ENCODE measurements at places on chromosomes 5 and 9.
A peak's percentile ranks its signal among the peaks of the same experiment; 100 is the strongest.

DNA sequence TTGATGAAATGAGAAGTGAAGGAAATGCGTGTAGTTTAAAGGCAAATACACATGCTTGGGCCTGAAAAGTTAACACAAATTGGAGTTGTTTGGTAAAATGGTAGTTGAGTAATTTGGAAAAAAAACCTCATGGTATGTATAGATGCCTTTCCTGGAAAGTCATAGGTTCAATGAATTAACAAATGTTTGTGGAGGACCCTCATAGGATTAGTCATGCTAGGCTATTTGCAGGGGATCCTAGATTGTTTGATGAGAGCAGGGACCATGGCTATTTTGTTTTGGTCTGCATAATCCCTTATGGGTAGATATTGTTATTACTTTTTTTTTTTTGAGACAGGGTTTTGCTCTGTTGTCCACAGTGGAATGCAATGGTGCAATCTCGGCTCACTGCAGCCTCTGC is 93.5 kb upstream of the NR3C1 start:
- DNase-seq = no peak
- no peaks in the 10 kb centered on the region for H3K4me1 ChIP-seq
- no peaks in the 10 kb centered on the region for H3K27me3 ChIP-seq
- no peaks in the 10 kb centered on the region for H3K36me3 ChIP-seq

- no peak for DNase-seq
- no peak overlapping the region for H3K4me3 ChIP-seq
- H3K4me1 ChIP-seq = no peaks in the 10 kb centered on the region
- no peaks in the 10 kb centered on the region for H3K27me3 ChIP-seq
Observed at GRCh38 chr5:62326302-62326701, 20.3 kb downstream of the KIF2A start.

DNA sequence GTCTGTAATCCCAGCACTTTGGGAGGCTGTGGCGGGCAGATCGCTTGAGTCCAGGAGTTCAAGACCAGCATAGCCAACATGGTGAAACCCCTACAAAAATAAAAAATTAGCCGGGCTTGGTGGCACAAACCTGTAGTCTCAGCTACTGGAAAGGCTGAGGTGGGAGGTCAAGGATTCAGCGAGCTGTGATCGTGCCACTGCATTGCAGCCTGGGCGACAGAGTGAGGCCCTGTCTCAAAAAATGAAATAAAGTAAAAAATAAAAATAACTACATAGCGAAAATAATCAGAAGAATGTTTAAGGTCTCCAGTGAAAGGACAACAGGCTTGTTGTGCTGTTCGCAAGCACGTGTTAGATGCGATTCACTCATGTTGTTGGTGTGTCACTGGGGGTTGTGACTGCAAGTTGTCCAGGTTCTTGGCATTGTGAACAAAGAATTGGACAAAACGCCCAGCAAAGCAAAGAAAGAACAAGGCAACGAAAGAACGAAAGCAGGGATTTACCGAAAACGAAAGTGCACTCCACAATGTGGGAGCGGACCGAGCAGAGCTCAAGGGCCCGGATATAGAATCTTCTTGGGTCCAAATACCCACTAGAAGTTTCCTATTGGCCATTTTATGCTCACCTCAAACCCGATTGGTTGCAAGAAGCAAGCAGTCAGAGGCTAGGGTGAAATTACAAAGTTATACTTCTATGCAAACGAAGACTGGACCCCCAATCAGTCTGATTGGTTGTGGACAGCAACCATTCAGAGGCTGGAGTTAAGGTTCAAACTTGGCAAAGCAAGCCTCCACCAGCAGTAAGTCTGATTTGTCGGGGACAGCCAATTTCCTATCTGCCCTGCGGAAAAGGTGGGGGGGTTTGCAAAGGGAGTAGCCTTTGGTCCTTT is 844 bp upstream of the MCCC2 start:
- H3K27ac ChIP-seq = peak overlapping the region; percentile 46
- no peaks in the 10 kb centered on the region for H3K36me3 ChIP-seq
- DNase-seq = no peak
- H3K4me3 ChIP-seq = peak overlapping the region; percentile 73
- H3K27me3 ChIP-seq = no peaks in the 10 kb centered on the region

- no peaks in the 10 kb centered on the region for H3K27me3 ChIP-seq
- DNase-seq = no peak
- H3K36me3 ChIP-seq = no peaks in the 10 kb centered on the region
- no peak overlapping the region for H3K4me3 ChIP-seq
- H3K27ac ChIP-seq = no peak overlapping the region
Observed at GRCh38 chr9:91376239-91376638, 14.5 kb upstream of the AUH start.

DNA sequence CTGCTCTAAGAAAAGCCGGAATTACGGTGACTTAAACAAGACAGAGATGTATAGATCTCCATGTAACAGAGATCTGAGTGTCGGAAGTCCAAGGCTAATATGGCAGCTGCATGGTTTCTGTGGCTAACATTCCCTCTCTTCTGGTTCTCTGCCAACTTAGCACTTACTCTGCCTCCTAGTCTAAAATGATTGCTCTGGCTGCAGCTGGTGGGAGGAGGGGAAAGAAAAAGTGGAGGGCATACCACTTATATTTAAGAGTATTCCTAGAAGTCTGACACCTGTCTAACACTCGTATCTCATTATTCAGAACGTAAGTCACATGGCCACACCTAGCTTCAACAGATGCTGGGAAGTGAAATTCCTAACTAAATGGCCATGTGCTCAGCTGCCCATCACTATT is 551.5 kb upstream of the TLE4 start:
- no peak for DNase-seq
- H3K27ac ChIP-seq = no peak overlapping the region
- H3K36me3 ChIP-seq = no peaks in the 10 kb centered on the region
- H3K27me3 ChIP-seq = no peaks in the 10 kb centered on the region
- H3K4me1 ChIP-seq = no peaks in the 10 kb centered on the region
- no peak overlapping the region for H3K4me3 ChIP-seq

- H3K4me1 ChIP-seq = no peaks in the 10 kb centered on the region
- H3K27me3 ChIP-seq = no peaks in the 10 kb centered on the region
- H3K27ac ChIP-seq = no peak overlapping the region
- no peaks in the 10 kb centered on the region for H3K36me3 ChIP-seq
- no peak for DNase-seq
Observed at GRCh38 chr5:128100860-128101557, 17.4 kb downstream of the SLC12A2 start.

- H3K27me3 ChIP-seq = no peaks in the 10 kb centered on the region
- DNase-seq = no peak
- no peaks in the 10 kb centered on the region for H3K4me1 ChIP-seq
- no peaks in the 10 kb centered on the region for H3K36me3 ChIP-seq
- H3K4me3 ChIP-seq = no peak overlapping the region
Observed at GRCh38 chr5:20537911-20538703, 550.1 kb upstream of the CDH18 start.

- H3K36me3 ChIP-seq = no peaks in the 10 kb centered on the region
- no peaks in the 10 kb centered on the region for H3K4me1 ChIP-seq
- no peak overlapping the region for H3K4me3 ChIP-seq
- no peak for DNase-seq
- peaks cover 29% of the 10 kb centered on the region for H3K27me3 ChIP-seq
Observed at GRCh38 chr5:133449181-133449580, 163.2 kb downstream of the FSTL4 start.

DNA sequence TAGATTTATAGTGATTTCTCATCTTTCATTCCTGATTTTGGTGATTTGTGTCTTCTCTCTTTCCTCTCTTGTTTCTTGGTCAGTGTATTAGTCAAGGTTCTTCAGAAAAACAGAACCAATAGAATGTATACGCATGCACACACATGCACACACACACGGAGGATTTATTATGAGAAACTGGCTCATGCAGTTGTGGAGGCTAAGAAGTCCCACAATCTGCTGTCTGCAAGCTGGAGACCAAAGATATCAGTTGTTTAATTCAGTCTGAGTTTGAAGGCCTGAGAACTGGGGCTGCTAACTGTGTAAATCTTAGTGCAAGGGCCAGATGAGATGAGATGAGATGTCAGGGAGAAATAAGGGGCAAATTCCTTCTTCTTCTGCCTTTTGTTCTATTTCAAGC is 5.7 kb upstream of the RPS23 start:
- H3K36me3 ChIP-seq = no peaks in the 10 kb centered on the region
- no peak for DNase-seq
- H3K4me3 ChIP-seq = no peak overlapping the region
- H3K27me3 ChIP-seq = no peaks in the 10 kb centered on the region
- H3K27ac ChIP-seq = no peak overlapping the region

- H3K27me3 ChIP-seq = no peaks in the 10 kb centered on the region
- H3K4me1 ChIP-seq = peaks cover under 1% of the 10 kb centered on the region
- H3K27ac ChIP-seq = no peak overlapping the region
- DNase-seq = no peak
Observed at GRCh38 chr5:73793911-73794310, 167.9 kb downstream of the ARHGEF28 start.

GRCh38 chr5:80251636-80252035 is 4.2 kb downstream of the SERINC5 start:
- no peaks in the 10 kb centered on the region for H3K27me3 ChIP-seq
- H3K4me3 ChIP-seq = no peak overlapping the region
- H3K4me1 ChIP-seq = peaks cover 14% of the 10 kb centered on the region
- no peak for DNase-seq
- no peaks in the 10 kb centered on the region for H3K36me3 ChIP-seq
- no peak overlapping the region for H3K27ac ChIP-seq

DNA sequence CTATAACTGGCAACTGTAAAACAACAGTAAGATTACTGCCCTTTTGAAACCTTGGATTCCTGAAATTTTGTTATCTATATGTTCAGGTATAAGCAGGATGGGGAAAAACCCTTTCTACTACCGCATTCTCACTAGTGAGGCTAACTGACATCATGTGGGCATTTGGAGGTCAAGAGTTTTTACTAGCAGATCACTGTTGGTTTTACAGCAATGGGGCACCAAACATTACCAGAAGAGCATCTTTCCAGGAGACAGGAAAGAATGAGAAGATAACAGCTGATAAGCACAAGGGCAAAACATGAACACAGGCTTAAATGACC is 20.9 kb upstream of the TTC33 start:
- H3K4me1 ChIP-seq = no peaks in the 10 kb centered on the region
- H3K27me3 ChIP-seq = no peaks in the 10 kb centered on the region
- no peak overlapping the region for H3K4me3 ChIP-seq
- peaks cover 4% of the 10 kb centered on the region for H3K36me3 ChIP-seq

DNA sequence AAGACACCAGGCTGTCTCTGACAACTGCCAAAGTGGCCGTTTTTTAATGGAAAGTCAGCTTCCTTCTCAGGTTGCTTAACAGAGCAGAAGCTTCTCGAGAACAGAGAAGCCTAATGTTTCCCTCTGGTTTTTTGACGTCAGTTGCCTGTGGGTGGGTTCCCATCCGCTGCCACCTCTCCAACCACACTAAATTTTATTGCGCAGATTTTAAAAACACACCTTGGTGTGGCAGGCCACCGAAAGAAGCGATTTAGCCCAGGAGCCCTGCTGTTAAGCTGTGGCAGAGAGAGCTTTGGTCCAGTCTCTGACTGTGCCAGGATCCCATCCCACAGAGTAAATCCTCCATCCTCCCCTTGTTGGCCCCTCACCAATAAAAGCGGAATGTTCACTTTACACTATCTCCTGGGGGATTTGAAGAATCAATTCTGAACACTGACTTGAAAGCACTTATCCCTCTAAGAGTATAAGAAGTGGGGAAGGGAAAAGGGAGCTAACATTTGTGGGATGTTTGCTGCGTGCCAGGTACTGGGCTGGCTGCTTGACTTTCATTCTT is 181.6 kb downstream of the AOPEP start:
- DNase-seq = no peak
- H3K27me3 ChIP-seq = no peaks in the 10 kb centered on the region
- H3K36me3 ChIP-seq = no peaks in the 10 kb centered on the region

DNA sequence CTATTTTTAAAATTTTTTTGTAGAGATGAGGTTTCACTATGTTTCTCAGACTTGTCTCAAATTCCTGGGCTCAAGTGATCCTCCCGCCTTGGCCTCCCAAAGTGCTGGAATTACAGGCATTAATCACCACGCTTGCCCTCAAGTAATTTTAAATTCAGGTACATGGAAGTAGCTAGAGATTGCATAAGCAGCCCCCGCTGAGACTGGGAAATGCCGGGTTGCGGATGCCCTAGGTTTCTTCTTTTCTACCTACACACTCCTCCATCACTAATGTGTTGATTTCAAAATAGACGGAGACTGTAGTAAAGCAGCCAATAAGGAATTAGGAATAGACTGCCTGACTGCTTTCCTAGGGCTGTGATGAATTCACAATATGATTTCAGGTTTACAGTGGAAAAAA is 202.4 kb downstream of the FANCC start:
- no peak overlapping the region for H3K27ac ChIP-seq
- H3K27me3 ChIP-seq = no peaks in the 10 kb centered on the region

GRCh38 chr5:80481019-80481893 is 6.6 kb upstream of the FAM151B start:
- peak; percentile 30 for DNase-seq
- no peaks in the 10 kb centered on the region for H3K36me3 ChIP-seq
- no peaks in the 10 kb centered on the region for H3K4me1 ChIP-seq
- no peak overlapping the region for H3K27ac ChIP-seq
- H3K27me3 ChIP-seq = no peaks in the 10 kb centered on the region
- H3K4me3 ChIP-seq = no peak overlapping the region

GRCh38 chr9:130371196-130371966 is 73.4 kb upstream of the ASS1 start:
- H3K4me1 ChIP-seq = no peaks in the 10 kb centered on the region
- no peaks in the 10 kb centered on the region for H3K27me3 ChIP-seq
- no peak for DNase-seq
- no peak overlapping the region for H3K27ac ChIP-seq
- H3K4me3 ChIP-seq = no peak overlapping the region
- H3K36me3 ChIP-seq = no peaks in the 10 kb centered on the region

- no peaks in the 10 kb centered on the region for H3K4me1 ChIP-seq
- H3K4me3 ChIP-seq = no peak overlapping the region
- no peak for DNase-seq
- no peak overlapping the region for H3K27ac ChIP-seq
Observed at GRCh38 chr9:82313697-82314096, 325.1 kb downstream of the SPATA31D1 start.

- H3K4me1 ChIP-seq = no peaks in the 10 kb centered on the region
- no peak for DNase-seq
- H3K27me3 ChIP-seq = no peaks in the 10 kb centered on the region
- no peaks in the 10 kb centered on the region for H3K36me3 ChIP-seq
Observed at GRCh38 chr5:56625541-56625940, 189.8 kb upstream of the MAP3K1 start.

DNA sequence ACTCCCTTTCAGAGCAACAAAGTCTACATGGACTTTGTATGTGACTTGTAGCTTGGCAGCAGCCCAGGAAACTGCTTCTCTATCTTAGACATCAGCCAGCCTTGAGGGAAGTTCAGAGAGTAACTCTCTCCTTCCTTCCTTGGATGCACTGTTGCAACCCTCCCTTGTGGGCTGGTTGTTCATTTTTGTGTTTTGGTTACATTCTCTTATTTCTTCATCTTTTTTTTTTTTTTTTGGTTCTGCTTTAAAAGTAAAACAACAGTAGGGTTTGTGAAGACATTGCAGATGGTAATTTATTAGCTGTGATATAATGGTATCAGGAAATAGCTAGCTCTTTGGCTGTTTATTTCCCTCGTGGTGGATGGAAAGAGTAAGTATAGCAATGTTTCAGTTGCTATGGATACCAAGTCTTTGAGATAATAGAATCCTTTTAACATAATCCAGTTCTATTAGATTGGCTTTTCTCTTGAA is 97.9 kb upstream of the MAMDC2 start:
- no peak overlapping the region for H3K27ac ChIP-seq
- no peaks in the 10 kb centered on the region for H3K36me3 ChIP-seq
- no peak for DNase-seq
- no peak overlapping the region for H3K4me3 ChIP-seq
- no peaks in the 10 kb centered on the region for H3K4me1 ChIP-seq
- H3K27me3 ChIP-seq = no peaks in the 10 kb centered on the region

- no peaks in the 10 kb centered on the region for H3K4me1 ChIP-seq
- DNase-seq = no peak
- no peak overlapping the region for H3K27ac ChIP-seq
- H3K36me3 ChIP-seq = no peaks in the 10 kb centered on the region
Observed at GRCh38 chr5:19855931-19856330, 132.1 kb downstream of the CDH18 start.
